Tongue (tissue), 3 donors: ENCODE measurements at places on chromosomes 3 and 15. TPM values are rescaled to one million over a fixed set of nuclear protein-coding genes. Genes with fewer than 3 reads are reported as not detected.

GRCh38 chr3:42819351-42819965 is 10.2 kb downstream of the ACKR2 start:
- DNase-seq: no peak

DNA sequence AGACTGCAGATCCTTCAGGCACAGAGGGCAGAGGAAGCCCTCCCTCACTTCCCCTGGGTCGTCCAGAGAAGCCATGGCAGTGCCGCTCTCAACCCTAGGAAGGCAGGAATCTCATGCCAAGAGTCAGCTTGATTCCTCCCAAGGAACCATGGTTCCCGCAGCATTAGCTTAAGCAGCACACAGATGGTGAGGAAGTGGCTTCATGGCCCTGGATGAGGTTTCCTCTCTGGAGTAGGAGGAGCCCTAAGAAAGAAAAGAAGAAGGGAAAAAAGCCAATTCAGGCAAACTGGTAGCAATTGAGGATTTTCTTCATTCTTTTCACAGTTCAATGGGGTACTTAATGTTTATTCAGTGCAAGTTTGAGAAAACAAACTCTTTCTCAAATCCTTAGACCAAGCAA is 2.9 kb downstream of the RBSN start:
- no peak for DNase-seq

DNA sequence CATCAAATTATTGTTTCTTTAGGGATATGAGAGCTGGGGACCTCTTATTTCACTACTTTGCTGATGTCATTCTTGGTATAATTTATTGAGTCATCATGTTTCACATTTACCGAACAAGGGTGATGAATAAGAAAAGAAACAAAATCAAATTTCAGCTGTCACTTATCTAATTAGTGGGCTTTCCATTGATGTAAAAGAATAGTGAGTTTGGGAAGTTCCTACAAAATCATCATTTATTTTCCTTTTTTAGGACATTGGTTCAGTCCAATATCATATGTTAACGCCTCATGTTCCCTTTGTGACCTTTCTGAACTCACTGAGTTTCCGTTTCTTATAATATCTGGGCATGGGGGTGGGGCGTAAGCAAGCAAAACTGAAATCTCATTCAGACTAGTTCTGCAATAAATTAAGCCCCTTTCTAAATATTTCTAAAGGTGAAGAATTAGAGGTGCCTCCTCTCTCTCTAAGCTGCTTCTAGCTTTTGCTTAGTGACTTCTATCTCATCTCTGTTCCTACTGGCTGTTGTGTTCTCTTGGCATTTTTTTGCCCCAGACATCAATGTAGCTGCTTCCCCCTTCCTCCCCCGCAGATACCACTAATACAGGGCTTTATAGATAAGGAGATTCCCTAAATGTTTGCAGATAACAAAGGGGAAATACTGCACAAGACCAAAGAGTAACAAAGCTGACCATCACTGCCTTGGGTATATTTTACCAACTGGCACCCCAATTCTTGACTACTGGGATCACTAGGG is 238.0 kb upstream of the CTNNB1 start:
- DNase-seq: no peak

DNA sequence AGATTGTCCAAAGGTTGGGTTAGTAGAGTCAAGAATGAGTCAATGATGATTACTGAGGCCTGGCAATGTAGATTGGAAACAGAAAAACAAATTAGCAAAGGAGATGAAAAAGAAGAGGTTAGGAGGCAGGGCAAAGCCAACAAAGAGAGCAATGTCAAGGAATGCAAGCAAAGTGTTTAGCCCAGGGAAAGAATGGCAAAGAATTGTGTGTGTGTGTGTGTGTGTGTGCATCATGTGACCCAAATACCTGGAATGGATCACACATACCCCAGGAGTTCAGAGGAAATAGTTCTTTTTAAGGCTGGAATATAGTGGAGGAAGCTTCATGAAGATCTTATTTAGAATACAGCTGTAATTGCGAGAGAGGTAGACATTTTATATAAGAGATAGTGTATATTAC is 831.7 kb upstream of the ARPP21 start:
- DNase-seq: no peak

DNA sequence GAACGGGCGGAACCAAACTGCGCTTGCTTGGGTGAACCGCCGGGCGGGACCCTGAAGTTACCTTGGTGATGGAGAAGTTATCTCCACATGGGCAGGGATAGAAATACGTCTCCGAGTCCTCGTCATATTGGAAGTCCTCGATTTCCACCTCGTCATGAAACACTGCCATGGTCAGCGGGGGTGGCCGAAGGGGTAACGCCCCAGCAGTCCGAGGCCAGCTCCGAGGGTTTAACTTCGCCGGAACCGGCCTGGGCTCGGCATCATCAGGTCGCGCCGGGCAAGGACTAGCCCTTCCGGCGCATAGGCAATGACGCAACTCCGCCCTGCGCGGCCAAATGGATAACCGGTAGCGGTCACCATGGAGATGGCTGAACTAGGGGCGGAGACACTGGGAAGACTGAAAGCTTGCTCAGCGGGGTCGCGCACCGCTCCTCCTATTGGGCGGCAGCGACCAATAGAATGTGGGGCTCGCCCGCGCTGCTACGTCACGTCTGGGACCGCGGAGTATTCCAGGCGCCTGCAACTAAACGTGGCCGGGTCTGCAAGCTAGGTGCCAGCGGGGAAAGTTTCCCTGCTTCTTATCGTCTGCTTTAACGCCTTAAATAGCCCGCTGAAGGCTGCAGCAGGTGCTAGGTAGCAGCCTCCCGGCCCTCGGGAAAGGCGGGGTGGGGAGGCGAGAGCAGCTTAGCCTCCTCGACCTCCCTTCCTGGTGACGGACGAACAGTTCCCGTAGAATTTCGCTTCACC is at the start of the genes DPH3 and OXNAD1:
TSS of gene DPH3 (minus strand) at position 236 of the 747 bp plus-strand sequence. CDS start at position 169, 67 bp downstream.
TSS of gene OXNAD1 (plus strand) at position 505 of the 747 bp plus-strand sequence. CDS start 5,741 bp downstream, outside the sequence.
- peak; percentile 100 for DNase-seq

GRCh38 chr3:187979564-187979963 is 174.4 kb upstream of the LPP start:
- no peak for DNase-seq

DNA sequence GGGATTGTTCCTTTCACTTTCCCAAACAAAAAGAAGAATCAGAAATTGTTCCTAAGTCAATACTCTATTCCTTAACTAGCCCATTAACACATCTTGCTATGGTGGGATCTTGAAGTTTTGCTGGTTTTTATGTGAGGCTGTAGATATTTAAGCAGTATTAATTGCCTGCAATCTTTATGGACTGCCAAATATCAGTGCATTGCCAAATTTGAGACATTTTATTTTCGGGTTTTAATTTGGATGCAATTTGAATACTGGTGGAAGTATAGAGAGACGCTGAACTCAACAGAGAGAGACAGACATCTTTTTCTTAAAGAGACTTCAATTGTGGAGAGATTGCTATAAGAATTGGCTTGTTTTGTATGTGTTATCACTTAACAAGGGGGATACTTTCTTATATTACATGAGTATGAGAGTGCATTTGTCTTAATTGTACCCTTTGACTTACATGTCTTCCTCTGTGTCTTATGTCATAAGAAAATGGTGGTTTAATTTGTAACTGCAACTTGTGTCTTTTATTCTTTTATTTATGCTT is 10.0 kb downstream of the CADM2 start:
- DNase-seq: no peak

DNA sequence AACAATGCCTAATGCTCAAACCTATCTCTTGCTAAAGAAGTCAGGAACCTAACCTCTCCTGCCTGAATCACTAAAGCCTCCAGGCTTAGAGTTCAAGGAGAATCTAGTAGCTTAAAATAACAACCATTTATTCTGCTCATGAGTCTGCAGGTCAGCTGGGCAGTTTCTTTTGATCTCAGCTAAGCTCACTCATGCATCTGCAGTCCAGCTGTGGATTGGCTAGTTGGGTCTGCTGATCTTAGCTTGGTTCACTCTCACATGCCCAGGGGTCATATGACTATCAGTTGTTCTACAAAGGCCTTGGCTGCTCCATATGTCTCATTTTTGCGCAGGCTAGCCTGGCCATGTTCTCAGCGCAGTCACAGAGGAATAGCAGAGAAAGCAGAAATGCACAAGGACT is 109.2 kb upstream of the STT3B start:
- peak; percentile 61 for DNase-seq

- DNase-seq: peak; percentile 43
These were observed 1.5 kb downstream of the CTDSPL start for GRCh38 chr3:37862903-37863815.

DNA sequence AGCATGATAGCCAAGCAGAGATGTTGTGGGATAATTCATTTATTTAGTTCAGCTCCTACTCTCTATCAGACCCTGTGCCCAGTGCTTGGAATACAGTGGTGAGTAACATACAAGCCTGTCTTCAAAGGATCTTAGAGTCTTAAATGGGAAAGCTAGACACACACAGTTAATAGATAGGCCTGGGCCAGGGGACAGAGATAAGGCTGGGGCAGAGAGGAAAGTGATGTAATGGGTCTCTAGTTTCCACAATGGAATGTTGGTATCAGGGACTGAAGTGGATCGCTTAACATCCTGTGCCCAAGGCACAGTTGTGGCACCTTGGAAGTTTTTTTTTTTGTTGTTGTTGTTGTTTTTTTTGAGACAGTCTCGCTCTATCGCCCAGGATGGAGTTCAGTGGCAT is 79.9 kb upstream of the POLG start:
- no peak for DNase-seq

- DNase-seq: peak; percentile 60
These were observed 67.3 kb upstream of the GLCE start for GRCh38 chr15:69093127-69093526.

GRCh38 chr15:36373550-36373949 is 205.9 kb upstream of the CDIN1 start:
- no peak for DNase-seq

GRCh38 chr3:187084126-187084525 is 55.2 kb downstream of the RPL39L start:
- no peak for DNase-seq

DNA sequence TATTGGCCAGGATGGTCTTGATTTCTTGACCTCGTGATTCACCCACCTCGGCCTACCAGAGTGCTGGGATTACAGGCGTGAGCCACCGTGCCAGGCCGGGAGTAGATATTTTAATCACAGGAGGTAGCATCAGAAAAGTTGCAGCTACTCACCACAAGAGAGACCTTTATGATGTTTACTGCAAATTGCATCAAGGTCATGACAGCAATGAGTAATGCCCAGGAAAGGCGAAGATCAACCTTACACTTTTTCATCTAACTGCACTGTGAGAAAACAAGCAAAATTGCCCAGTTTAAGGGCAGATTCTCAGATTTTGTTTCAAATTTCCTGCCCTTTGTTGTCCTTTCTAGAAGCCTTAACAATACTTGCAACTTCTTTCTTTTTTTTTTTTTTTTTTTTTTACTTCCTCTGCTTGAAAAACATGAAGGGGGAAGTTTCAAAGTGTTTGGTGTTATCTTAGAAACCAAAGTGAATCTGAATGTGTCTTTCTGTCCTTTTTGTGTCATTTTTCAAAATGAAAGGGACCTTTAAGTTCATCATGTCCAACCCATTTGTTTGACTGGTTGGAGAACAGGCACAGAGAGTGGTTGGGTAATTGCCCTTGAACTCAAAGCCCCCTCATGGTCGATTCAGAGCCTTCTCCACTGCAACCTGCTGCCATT is 25.0 kb downstream of the TGFBR2 start:
- no peak for DNase-seq

DNA sequence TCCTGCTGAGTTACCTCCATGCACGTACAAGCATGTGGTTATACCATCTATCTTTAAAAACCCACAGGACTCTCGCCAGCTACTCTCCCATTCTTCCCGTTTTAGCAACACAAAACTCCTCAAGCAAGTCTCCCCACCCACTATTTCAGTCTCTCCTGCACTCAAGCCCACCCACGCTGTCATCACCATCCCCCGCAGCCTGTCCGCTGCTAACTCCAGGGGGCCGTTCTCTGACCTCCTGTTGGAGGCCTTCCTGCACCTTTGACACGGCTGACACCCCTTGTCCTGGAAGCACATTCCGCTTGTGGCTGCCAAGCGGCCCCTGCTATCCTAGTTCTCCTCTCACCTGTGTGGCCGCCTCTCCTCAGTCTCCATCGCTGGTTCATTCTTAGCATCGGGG is 7.5 kb upstream of the PCSK6 start:
- DNase-seq: no peak

- DNase-seq: no peak
These were observed 14.8 kb upstream of the TMOD3 start for GRCh38 chr15:51814606-51815005.

- no peak for DNase-seq
These were observed 75.0 kb upstream of the MBNL1 start for GRCh38 chr3:152193673-152194267.

- peak; percentile 53 for DNase-seq
These were observed 11.4 kb upstream of the STAB1 start for GRCh38 chr3:52483577-52484381.

GRCh38 chr3:125644036-125645005 is 49.0 kb upstream of the OSBPL11 start:
- DNase-seq: no peak

- no peak for DNase-seq
These were observed 3.3 kb upstream of the CP start for GRCh38 chr3:149224736-149225594.

DNA sequence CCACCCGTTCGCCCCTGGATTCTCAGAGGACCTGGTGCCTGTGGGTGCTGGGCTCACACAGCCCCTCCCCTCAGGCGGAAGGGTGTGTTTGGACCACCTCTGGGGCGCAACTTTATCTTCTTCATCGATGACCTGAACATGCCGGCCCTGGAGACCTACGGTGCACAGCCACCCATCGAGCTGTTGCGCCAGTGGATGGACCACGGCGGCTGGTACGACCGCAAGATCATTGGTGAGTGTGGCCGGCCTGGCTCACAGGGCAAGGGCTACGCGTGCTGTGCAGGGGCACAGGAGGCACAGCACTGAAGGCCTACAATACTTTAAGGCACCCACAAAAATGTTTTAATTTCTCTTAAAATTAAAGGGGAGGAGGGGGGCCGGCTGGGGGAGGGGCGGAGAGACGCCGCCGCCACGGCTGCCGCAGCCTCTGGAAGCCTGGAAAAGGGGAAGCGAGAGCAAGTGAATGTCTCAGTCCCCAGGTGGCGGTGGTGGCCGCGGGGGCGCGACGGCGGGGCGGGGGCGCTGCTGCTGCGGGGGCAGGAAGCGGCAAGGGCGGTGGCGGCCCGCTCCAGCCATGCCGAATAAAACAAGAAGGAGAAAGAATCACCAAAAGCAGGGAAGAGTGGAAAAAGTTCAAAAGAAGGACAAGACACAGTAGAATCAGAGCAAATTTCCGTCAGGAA is 56.8 kb downstream of the DNAH1 start:
- peak; percentile 13 for DNase-seq

GRCh38 chr3:172194702-172195406 is 155.5 kb downstream of the FNDC3B start:
- DNase-seq: peak; percentile 77

GRCh38 chr3:29293421-29293820 is 12.6 kb downstream of the RBMS3 start:
- DNase-seq: no peak

DNA sequence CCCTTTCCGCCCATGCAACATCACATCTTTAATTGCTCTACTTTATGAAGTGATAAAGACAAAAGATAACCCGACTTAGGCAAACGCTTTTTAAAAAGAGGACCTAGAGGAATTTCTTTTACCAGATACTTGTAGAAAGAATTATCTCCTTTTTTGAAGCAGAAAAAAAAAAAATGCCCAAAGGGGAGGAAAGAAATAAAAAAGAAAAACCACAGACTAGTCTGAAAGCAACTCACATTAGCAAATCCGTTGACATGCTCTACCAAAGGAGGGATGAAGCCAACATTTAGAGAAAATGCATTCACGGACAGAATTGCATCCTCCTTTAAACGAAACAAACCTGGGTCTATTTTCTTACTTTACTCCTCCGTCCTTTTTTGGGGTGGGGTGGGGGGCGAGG is 213.6 kb downstream of the MEIS2 start:
- no peak for DNase-seq

Gene TMEM266
- not detected for total RNA-seq

Gene CRYGS
- 0.62 TPM for total RNA-seq

Gene EPHB1
- 13.3 TPM for total RNA-seq

Gene DLL4
- total RNA-seq: 22.5 TPM

Gene MKRN3
- 2.7 TPM for total RNA-seq
